ENCODE measurements at places on chromosomes 7 and 10.

GRCh38 chr10:102394801-102395399 lies 605 bp upstream of the NFKB2 start:
- DNase-seq = no peak

GRCh38 chr7:130369110-130369711 lies 11.1 kb upstream of the CPA1 start:
- peak; percentile 80 for DNase-seq

DNA sequence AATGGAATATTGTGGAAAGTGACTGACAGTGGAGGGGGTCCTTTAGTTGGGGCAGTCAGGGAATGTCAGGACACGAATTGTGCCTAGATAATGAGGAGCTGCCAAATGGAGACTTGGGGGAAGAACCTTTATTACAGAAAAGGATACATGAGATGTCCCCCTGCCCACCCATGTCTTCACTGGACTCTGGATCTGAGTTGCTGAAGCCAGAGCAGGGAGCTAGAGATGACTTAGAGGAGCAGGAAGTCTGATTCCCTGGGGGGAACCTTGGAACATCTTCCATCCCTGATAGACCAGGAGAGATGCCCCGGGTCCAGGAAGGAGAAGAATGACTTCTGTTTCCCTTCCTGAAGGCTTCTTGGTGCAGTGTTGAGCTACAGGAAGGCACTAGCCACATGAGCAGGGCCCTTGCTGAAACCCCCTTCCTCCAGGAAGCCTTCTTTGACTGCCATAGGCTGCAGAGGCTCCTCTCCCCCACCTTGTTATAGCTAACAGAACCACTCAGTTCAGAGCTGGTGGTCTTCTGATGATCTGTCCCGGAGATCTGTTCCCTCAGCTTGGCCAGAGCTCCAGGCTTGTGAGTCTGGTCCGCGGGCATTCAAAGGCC lies 747 bp upstream of the NEURL1 start:
- DNase-seq = no peak

DNA sequence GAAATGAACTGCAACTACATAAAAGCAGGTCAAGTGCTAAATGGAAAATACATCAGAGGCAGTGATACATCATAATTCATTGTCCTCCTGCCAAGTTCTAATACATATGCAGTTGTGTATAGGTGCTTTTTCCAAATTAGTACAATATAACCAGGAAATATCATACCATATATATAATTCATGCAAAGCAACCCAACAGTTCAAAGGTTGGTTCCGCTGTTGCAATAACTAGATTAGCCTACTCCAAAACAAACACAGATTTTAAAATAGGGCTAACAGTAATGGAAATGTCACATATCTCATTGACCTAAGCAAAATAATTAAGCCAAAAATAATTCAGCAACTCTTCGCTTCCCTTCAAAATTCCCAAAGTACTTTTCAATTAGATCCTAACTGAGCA lies 88.9 kb upstream of the NEBL start:
- DNase-seq = no peak

- DNase-seq = no peak
Measured at GRCh38 chr10:102421757-102422512, 1.3 kb downstream of the FBXL15 start.

- DNase-seq = no peak
Measured at GRCh38 chr10:118952493-118953295, 76.8 kb upstream of the NANOS1 start.

GRCh38 chr10:51462076-51462779 lies 237.2 kb downstream of the CSTF2T start:
- DNase-seq = no peak

DNA sequence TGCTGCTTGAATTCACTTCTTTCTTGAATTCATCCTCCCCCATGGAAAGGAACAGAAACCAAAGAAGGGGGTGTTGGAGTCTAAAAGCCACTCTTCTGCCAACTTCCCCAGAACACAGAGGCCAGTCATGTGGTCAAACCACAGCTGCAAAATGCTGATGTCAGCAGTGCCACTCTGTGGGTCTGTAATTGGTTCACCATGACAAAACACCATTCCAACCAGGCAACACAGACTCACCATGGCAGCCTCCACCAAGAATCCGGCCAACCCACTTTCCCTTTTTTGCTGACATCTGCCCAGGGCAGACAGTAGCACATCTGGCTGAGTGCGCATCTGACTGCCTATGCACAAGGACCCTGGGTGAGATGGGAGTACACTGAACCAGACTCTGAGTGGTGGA lies 16.8 kb downstream of the OSBPL3 start:
- no peak for DNase-seq

DNA sequence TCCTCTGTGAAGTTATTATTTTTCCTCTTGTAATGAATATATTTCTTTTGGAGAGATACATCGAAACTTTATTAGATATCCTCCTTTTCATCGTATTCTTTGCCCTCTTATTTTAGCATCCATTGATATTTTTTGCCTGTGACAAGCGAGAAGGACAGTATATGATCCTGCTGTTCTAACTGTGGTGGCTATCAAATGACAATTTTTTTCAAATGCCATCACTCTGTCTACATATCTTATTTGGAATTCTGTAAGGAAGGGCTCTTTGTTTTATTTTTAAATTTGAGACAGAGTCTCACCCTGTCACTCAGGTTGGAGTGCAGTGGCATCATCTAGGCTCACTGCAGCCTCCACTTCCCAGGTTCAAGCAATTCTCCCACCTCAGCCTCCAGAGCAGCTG lies 128.5 kb downstream of the LYZL1 start:
- DNase-seq = no peak

DNA sequence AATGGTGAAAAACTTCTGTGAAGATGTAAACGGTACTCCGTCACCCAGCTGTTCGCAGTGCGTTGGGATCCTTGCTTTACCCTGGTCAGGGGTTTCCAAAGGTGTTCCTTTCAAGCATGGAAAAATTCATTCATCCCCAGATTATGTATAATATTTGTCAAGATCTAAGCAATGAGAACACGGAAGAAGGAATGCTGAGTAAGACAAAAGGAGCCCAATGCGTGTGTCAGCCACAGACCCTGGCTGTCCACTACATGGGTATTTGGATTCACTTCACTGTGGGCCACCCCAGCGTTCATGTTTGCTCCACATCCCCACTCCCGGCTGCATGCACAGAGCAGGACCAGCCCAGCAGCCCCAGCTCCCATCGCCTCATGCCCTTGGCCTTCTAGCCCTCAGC lies 241.3 kb upstream of the CELF2 start:
- no peak for DNase-seq

DNA sequence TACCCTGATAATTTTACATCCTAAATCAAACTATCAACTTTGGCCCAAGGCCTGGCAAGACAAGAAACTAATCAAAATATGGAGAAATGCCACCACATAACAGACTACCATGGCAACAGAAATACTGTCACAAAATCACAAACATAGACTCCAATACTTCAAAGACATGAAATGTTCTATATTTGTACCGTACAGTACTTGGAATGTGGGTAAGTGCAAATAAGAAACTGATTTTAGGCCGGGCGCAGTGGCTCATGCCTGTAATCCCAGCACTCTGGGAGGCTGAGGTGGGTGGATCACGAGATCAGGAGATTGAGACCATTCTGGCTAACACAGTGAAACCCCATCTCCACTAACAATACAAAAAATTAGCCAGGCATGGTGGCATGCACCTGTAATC lies 9.2 kb downstream of the TNPO3 start:
- DNase-seq = no peak

DNA sequence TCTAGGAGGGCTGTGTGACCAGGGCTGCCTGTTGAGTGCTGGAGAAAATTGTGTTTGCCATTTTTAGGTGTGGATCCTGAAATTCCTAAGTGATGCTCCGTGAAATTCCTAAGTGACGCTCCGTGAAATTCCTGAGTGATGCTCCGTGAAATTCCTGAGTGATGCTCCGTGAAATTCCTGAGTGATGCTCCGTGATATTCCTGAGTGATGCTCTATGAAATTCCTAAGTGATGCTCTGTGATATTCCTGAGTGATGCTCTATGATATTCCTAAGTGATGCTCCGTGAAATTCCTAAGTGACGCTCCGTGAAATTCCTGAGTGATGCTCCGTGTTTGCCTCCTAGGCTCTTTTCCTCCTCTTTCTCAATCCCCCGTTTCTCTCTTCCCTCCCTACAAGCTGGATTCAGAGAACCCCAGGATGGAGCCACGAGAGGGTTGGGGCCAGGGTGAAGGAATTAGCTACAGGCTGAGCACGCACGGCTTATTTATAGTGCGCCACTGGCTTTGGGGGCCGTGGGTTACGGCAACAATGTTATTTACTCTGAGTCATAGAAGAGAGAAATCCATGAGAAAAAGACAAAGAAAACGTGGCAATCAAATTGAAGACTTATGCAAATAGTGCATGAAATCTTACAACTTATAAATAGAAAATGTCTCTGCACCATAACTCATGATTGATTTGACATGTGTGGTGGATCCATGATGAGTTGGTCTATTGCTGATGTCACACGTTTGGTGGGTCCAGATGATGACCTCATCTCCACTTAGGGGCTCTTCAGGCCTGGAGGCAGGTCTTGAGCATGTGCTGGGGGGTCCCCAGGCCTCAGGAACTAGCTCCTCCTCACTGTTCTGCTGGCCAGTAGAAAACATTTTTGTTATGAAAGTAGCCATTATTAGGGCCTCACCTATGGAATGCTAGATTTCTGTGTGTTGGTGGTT lies 224.6 kb downstream of the WDR37 start:
- DNase-seq = no peak

- DNase-seq = no peak
Measured at GRCh38 chr7:85114342-85114741, 72.5 kb downstream of the SEMA3D start.

- DNase-seq = no peak
Measured at GRCh38 chr10:114571316-114571999, 86.6 kb downstream of the ABLIM1 start.

DNA sequence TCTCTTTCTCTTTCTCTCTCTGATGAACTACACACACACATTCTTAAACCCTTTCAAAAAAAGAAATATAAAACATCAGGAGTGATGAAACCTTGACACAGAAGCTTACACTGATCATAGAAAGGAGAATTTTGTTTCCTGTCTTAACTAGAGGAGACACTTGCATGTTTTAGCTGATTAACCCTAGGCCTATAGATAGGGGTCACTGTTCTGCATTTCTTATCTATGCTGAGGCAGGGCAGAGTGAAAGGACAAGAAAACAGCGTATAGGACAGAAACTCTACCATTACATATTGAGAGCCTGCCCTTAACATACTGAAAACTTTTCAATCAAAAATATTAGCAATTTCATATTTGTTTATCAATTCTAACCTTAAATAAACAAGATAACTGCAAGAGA lies 680.6 kb upstream of the MBL2 start:
- DNase-seq = no peak

GRCh38 chr10:79410315-79411094 lies 34.9 kb downstream of the ZCCHC24 start:
- no peak for DNase-seq

DNA sequence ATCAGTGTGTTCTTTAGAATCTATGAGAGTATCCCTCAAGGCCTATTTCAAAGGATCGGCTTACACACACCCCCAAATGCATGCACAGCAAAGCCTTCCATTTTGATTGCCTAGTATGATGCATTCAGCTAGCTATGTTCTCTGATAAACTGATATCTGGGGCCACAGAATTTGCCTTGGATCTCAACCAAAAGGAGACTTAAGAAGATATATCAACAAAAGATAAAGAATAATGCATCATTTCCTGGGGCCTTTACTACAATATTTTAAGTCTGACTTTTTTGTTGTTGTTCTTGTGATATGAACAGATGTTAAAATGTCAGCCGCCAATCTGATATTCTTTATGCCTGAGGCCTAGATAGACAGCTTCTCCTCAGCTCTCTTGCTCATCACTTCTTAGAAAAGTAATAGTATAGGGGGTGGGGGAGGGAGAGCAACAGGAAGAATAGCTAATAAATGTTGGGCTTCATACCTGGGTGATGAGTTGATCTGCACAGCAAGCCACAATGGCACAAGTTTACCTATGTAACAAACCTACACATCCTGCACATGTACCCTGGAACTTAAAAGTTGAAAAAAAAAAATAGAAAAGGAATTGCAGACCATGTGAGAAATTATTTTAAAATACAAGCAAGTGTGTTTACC lies 792.9 kb upstream of the GHITM start:
- no peak for DNase-seq

DNA sequence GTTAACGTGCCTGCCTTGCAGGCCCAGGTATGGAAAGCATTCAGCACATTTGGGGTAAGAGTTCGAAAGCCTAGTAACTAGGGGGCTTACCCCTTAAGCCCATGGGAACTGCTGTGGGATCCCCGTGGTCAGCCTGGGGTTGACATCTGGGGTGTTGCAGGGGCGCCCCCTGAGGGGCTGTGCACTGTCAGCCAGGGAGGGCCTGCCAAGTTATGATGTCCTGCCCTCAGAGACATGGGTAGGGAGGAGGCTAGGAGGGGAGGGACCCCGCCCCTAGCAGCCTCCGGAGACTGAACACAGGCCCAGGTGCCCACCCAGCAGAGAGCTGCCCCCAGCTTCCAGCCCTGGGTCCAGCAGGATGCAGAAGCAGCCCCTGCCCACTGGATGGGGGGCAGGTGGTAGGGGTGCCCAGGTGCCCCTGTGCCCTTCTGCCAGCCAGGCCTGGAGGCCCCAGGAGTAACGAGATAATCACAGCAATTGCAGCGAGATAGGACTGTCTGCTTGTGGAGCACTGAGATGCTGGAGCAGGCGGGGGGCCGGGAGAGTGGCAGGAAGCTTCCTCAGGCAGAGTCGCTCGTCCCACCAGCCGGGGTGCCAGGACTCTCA lies 153.3 kb downstream of the UBE2H start:
- no peak for DNase-seq

GRCh38 chr10:29238523-29239135 lies 50.2 kb upstream of the LYZL1 start:
- no peak for DNase-seq

DNA sequence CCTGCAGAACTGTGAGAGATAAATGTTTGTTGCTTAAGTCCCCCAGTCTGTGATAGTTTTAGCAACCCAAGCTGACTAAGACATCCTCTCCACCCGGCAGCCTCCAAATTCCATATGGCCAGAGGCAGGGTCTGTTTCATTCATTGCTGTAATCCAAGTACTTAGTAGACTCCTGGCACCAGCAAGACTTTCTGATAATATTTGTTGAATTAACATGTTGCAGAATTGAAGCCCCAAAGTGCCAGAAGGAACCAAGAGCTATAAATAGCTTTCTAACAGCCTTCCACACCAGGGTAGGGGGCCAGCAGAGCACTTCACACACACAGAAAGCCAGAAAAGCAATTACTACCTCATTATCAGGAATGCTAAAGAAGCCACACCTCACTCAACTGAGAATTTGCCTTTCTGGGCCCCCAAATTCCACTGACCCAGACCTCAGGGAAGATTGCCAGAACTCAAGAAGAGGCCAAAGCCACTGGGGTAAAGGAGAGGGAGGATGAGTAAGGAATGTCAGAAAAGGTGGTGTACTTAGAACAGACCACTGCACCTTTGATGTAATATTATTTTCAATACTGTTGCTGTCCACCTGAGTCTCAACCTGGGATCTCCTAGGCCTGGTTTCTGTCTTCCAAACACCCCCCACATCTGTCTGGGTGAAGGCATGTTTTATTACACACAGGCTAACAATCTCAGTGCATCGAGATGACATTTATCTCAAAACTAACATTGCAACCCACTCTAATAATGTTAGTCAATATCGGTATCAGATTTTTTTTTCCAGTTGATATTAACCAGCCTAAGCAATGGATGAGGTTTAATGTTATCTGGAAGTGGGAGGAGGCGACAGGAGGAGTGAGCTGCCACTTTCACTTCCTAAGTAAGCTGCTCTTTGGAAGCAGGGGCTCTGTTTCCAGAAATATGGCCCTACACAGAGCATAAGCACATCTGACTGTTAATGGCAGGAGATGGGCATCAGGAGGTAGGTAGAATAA lies 5.5 kb downstream of the NOD1 start:
- DNase-seq = no peak

All from hepatic stellate cell (primary cell).